Activated CD8-positive, alpha-beta T cell treated with anti-CD3 and anti-CD28 coated beads for 36 hours (primary cell): ENCODE measurements at places on chromosomes 4 and X. TPM values are rescaled to one million over a fixed set of nuclear protein-coding genes. Genes with fewer than 3 reads are reported as not detected.

The SORCS2 gene
- not detected for total RNA-seq

- DNase-seq, result no peak
Measured at GRCh38 chrX:112614640-112615039, 65.1 kb downstream of the LHFPL1 start.

The MID1 gene
- total RNA-seq, result 1.1 TPM

The DHRSX gene
- total RNA-seq, result 19.7 TPM

DNA sequence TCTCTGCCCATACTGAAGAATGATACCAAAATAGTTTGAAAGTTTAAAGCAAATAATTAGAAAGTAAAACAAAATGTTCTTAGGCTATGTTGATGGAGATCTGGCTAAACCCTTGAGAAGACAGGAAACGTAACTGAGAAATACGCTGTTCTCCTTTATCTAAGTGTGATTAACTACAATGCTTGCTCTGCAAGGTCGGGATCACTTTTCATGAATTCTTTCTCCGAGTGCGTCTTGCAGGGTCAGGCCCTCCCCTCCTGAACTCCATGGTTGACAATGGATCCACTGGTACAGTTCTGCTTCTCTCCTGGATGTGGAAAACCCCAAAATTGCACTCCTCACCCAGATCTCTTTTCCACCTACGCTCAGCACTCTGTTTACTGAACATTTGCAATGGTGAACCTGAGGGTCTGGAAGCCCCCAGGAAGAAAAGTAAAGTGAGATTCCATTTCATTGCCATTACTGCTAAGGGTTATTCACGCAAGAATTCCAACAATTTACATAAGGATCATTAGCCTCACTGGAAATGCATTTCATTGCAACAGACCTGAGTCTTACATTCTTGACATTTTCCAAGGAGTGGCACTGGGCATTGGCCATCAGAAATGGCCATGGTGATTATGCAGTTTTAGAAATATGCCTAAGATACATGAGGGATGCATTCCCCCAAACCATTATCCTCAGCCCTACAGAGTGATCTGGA is 24.6 kb upstream of the WWC2 start:
- DNase-seq, result no peak

DNA sequence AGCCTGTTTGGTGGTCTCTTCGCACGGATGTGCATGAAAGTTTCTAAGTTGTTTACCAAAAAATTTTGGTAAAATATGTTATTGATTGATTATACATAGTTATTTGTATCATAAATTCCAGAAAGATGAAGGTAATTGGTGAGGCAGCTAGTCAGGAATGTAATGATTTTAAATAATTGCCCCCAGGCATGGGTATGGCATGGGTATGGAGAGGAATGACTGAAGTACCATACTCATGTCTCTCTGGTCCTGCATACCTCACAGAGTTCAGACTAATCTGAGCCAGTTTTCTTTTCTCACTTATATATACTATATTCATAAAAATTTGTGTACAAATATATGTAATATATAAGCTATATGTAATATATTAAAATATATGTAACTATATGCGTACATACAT is 329.0 kb upstream of the TECRL start:
- DNase-seq, result no peak

- no peak for DNase-seq
Measured at GRCh38 chr4:41052287-41052686, 162.1 kb downstream of the APBB2 start.

- no peak for DNase-seq
Measured at GRCh38 chr4:128320656-128321055, 33.0 kb upstream of the PGRMC2 start.

DNA sequence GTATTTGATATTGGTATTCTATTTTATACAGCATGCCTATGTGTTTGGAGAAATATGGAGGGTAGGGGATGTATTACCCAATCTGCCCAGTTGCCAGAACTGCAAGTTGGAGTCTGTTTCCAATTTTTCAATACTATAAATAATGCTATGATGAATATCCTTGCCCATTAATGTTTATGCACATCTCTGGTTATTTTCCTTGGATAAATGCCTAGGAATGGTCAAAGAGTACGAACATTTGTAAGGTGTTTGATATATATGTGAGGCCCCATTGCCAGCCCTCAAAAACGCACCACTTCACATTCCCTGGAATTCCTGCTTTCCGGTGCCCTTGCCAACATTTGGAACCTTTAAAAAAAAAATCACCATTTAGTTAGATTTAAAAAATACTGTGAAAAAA is 34.3 kb downstream of the CLDN34 start:
- DNase-seq, result no peak

- no peak for DNase-seq
Measured at GRCh38 chr4:160772668-160773067, 1391.1 kb downstream of the FSTL5 start.

The UCP1 gene
- not detected for total RNA-seq

- DNase-seq, result no peak
Measured at GRCh38 chr4:168633064-168633463, 136.2 kb downstream of the PALLD start.

The TLL1 gene
- not detected for total RNA-seq

GRCh38 chr4:5611750-5612149 is 96.6 kb downstream of the EVC2 start:
- DNase-seq, result no peak

- DNase-seq, result peak; percentile 45
Measured at GRCh38 chr4:107913283-107913899, 18.0 kb upstream of the CYP2U1 start.

- DNase-seq, result no peak
Measured at GRCh38 chr4:3276986-3277385, 15.8 kb upstream of the RGS12 start.

The PRKG2 gene
- total RNA-seq, result 0.54 TPM

GRCh38 chr4:71406459-71406963 is 67.7 kb downstream of the SLC4A4 start:
- no peak for DNase-seq

DNA sequence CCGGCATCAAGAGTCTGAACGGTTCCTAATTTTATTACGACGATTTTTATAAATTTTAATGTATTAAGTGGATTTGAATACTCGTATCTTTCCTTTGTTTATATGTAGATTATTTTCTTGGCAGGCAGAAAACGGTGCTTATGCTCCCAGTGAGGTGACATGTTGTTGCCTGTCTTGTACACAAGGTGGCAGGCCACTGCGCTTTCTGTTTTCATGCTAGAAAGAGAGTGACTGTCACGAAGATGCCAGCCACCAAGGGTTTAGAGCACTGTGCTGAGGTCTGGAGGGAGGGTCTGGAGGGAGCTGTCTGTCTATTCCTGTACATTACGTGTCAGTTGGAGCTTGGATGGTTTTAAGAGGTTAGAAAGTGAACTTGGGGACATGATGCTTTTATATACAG is 87.7 kb downstream of the SHROOM2 start:
- peak; percentile 52 for DNase-seq

The PDE5A gene
- total RNA-seq, result 0.32 TPM

- no peak for DNase-seq
Measured at GRCh38 chr4:121146530-121146929, 17.6 kb downstream of the TNIP3 start.

DNA sequence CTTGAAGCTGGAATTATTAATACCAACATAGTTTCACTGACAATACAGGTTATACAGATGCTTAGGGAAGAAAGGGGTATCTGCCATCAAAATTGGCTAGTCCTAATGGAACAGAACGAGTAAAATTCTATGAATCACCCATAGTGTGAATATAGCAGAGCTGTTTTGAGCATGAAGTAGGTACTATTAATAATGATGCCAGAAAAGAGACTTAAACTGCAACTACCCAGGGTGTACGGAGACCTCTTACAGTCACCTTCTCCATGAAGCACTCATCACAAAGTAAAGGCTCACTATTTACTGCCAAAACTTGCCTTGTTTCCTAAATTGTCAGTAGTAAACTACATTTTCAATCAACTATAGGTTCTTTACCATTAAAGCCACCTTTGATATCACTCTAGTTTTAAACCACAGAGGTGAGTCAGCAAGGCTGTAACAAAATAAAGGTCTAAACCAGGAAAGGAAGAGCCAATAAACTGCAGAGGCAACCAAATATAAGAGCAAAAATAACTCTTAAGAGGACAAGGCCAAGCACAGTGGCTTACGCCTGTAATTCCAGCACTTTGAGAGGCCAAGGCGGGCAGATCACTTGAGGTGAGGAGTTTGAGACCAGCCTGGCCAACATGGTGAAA is 114.4 kb downstream of the FRYL start:
- no peak for DNase-seq

The RHOXF2 gene
- total RNA-seq, result not detected

The CXCL9 gene
- total RNA-seq, result 1.3 TPM

The ZC4H2 gene
- total RNA-seq, result 10.3 TPM

- DNase-seq, result no peak
Measured at GRCh38 chr4:167232805-167233684, 1.2 kb downstream of the SPOCK3 start.

DNA sequence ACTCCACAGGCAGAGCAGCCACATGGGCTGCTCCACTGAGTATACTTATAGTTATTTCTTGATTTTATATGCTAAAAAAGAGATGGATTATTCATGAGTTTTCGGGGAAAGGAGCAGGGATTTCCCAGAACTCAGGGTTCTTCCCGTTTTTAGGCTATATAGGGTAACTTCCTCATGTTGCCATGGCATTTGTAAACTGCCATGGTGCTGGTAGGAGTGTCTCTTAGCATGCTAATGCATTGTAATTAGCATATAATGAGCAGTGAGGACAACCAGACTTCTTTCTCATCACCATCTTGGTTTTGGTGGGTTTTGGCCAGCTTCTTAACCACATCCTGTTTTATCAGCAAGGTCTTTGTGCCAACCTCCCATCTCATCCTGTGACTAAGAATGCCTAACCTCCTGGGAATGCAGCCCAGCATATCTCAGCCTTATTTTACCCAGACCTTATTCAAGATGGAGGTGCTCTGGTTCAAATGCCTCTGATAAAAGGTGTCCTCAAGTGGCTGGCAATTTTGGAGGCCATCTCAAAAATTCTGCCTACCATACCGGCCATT is 213.0 kb upstream of the VEGFC start:
- DNase-seq, result no peak

DNA sequence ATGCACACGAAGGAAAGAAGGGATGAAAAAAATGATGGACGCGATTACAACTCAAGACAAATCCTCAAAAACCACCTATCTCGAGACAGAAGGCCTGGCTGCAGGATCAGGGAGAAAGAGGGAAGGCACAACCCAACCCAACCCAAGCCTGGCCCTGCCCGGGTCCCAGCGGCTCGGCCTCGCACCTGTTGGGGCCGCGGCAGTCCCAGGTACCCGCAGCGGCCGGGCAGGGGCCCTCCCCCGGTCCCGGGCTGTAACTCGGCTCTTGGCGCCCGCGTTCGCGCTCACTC is 464 bp downstream of the RASGEF1B start:
- no peak for DNase-seq

The HMGN5 gene
- total RNA-seq, result 3.2 TPM

- no peak for DNase-seq
Measured at GRCh38 chr4:27514711-27515110, 654.1 kb downstream of the STIM2 start.

DNA sequence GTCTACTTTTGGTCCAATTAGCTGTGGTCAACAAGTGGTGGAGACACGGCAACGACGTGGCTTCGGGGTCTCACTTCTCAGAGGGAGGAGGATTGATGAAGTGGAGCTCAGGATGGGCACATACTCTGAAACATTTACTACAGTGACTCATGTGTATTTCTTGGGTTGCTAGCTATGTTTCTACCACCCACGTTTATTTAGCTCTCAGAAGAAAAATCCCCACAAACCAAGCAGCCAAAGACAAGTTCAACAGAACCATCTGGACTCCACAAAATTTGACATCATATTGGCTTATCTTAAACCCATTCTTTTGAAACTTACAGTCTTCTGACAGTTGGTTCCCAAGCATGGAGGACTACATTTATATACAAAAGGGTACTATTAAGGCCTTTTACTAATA is 158.0 kb downstream of the CBLL2 start:
- no peak for DNase-seq

DNA sequence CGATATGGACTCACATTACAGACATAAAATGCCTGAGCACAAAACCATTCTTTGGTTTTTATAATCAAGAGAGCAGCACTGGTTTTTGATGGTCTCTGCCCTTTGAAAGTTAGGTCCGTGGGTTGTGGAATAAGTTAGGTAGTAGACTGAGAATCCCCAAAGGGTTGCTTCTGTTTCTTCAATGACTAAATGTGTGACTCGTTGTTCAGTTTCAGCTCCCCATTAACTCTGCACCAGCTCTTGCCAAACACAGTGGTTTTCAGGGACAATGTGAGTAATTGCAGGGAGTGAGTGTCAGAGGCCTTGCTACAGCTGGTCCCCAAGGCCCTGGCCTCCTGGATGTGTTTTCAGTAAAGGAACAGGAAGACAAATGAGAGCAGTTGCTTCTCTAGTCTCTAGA is 24.8 kb downstream of the SMIM20 start:
- DNase-seq, result peak; percentile 69

DNA sequence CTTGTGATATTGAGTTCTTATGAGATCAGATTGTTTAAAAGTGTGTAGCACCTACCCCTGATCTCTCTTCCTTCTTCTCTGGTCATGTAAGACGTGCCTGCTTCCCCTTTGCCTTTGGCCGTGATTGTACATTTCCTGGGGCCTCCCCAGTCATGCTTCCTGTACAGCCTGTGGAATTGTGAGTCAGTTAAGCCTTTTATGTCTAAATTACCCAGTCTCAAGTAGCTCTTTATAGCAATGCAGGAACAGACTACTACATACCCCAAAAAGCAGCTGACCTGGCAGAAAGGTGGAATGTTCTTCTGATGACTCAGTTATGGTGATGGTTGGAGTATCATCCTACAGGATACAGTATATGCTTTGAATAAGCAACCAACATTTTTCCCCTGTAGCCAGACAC is 11.4 kb upstream of the MCUB start:
- DNase-seq, result peak; percentile 56

DNA sequence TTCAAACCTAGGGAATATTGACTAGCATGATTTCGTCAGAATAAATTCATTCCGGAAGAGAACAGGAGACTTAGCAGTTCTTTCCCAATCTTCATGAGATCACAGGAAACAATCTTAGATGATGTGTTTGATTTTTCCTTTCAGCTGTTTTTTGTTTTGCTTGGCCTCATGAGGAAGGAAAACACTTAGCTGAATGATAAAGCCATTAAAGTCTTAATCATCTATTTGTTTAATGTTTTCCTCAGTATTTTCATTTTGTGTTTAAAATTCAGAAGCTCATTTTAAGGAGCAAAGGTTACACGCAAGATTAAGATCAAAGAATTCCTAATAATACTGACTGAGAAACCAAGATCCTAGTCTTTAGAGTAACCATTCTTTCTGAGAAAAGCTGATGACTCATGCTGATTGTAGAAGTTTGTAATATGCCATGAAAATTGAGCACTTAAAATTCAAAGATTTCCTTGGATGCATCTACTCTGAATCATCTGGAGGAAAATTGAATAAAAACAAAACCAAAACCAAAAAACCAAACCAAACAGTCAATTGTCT is 15.4 kb upstream of the TBC1D19 start:
- no peak for DNase-seq

The SLC6A14 gene
- total RNA-seq, result not detected
